ENCODE measurements at places on chromosomes 13 and 19. TPM values are rescaled to one million over a fixed set of nuclear protein-coding genes. Genes with fewer than 3 reads are reported as not detected.

Gene LRRC63
- total RNA-seq: 1.5 TPM

Gene CEACAM16
- not detected for total RNA-seq

Gene GARIN5A
- not detected for total RNA-seq

Gene IL4I1
- not detected for total RNA-seq

Gene ALG5
- 42.0 TPM for total RNA-seq

Gene IL12RB1
- 0.31 TPM for total RNA-seq

Gene EXOC3L2
- 0.34 TPM for total RNA-seq

Gene OR10H1
- not detected for total RNA-seq

Gene SLC44A2
- total RNA-seq: 6.2 TPM

Gene CEACAM3
- not detected for total RNA-seq

Gene HPN
- total RNA-seq: 0.73 TPM

Gene FFAR1
- not detected for total RNA-seq
